ENCODE measurements at places on chromosomes 12 and 14. TPM values are rescaled to one million over a fixed set of nuclear protein-coding genes. Genes with fewer than 3 reads are reported as not detected.

The SIX4 gene
- 10.9 TPM for total RNA-seq

The FGF6 gene
- total RNA-seq = not detected

The NEMP1 gene
- 6.6 TPM for total RNA-seq

The TPPP2 gene
- not detected for total RNA-seq

The SLCO1B1 gene
- not detected for total RNA-seq

The GLS2 gene
- total RNA-seq = 0.13 TPM

The PLEK2 gene
- total RNA-seq = 3.6 TPM

The IFI27L1 gene
- 11.1 TPM for total RNA-seq

The HOXC12 gene
- total RNA-seq = not detected

The IRAK3 gene
- total RNA-seq = 9.0 TPM

The CLEC2A gene
- not detected for total RNA-seq

The SP1 gene
- total RNA-seq = 38.2 TPM

The MYO1A gene
- total RNA-seq = 0.53 TPM

The HVCN1 gene
- 2.3 TPM for total RNA-seq

The GARIN6 gene
- not detected for total RNA-seq

The TTC9 gene
- total RNA-seq = 1.8 TPM

The LUM gene
- 115 TPM for total RNA-seq

Data from smooth muscle cell of the pulmonary artery (primary cell).